Umbilical cord (tissue), 2 donors: ENCODE measurements at places on chromosomes 13 and 19. TPM values are rescaled to one million over a fixed set of nuclear protein-coding genes. Genes with fewer than 3 reads are reported as not detected.

- no peak for DNase-seq
Measured at GRCh38 chr19:9911524-9912185, 24.7 kb downstream of the OLFM2 start.

RASAL3 gene
- total RNA-seq, result 1.4 TPM

DNA sequence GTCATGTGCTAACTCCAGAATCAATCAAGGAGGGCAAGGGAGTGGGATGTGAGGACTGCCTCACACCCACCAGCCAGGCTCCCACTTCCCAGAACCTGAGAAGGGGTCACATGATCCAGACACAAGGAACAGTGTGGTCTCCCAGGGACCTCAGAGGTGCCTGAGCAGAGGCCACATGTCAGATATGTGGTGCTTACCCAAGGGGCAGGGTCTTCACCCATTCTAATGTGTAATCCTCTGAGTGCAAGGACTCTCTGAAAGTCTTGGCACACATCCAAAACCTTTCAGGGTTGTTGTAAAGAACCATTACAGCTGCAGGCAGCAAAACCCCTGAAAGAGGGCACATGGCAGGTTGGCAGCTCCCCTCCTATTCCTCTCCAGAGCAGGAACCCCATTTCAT is 656.6 kb downstream of the UQCRFS1 start:
- no peak for DNase-seq

SLITRK5 gene
- 3.6 TPM for total RNA-seq

FAM124A gene
- 3.6 TPM for total RNA-seq

- no peak for DNase-seq
Measured at GRCh38 chr13:95787356-95788099, 110.6 kb downstream of the DNAJC3 start.

DNA sequence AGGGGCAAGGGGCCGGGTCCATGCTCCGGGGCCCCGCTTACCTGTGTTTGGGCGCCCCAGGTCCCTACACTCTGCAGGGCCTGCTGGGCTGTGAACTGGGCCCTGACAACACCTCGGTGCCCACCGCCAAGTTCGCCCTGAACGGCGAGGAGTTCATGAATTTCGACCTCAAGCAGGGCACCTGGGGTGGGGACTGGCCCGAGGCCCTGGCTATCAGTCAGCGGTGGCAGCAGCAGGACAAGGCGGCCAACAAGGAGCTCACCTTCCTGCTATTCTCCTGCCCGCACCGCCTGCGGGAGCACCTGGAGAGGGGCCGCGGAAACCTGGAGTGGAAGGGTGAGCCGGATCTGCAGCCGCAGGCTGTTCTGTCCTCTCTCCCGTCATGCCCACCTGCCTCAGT is 1.7 kb downstream of the FCGRT start:
- DNase-seq, result no peak

BABAM1 gene
- 45.3 TPM for total RNA-seq
